ENCODE measurements at places on chromosomes 5 and 9.

- DNase-seq: peak; percentile 21
These were observed 67.0 kb upstream of the DPYSL3 start for GRCh38 chr5:147576646-147577535.

GRCh38 chr9:68781928-68782327 is 76.9 kb downstream of the PIP5K1B start:
- DNase-seq: no peak

- no peak for DNase-seq
These were observed 16.9 kb downstream of the TMEM174 start for GRCh38 chr5:73189871-73190376.

GRCh38 chr5:61405511-61406295 is 73.6 kb downstream of the ZSWIM6 start:
- DNase-seq: no peak

DNA sequence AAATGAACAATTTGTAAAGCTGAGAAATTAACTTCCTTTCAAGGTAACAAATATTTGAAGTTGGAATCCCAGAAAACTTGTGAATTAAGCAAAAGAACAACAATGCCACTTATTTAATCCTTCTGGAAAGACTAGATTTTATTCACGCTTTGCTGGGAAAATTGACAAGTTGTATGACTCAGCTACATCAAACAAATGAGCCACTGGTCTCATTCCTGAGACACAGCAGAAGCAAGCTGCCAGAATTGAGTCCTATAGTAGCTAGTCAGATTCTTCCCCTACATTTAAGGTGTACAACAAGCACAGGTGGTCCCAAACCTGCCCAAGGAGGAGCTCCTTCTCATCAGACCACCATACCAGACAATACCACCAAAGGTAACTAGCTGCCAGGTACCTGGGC is 280.7 kb downstream of the SPOCK1 start:
- no peak for DNase-seq

GRCh38 chr9:81686614-81687520 is 2.5 kb downstream of the TLE1 start:
- no peak for DNase-seq

DNA sequence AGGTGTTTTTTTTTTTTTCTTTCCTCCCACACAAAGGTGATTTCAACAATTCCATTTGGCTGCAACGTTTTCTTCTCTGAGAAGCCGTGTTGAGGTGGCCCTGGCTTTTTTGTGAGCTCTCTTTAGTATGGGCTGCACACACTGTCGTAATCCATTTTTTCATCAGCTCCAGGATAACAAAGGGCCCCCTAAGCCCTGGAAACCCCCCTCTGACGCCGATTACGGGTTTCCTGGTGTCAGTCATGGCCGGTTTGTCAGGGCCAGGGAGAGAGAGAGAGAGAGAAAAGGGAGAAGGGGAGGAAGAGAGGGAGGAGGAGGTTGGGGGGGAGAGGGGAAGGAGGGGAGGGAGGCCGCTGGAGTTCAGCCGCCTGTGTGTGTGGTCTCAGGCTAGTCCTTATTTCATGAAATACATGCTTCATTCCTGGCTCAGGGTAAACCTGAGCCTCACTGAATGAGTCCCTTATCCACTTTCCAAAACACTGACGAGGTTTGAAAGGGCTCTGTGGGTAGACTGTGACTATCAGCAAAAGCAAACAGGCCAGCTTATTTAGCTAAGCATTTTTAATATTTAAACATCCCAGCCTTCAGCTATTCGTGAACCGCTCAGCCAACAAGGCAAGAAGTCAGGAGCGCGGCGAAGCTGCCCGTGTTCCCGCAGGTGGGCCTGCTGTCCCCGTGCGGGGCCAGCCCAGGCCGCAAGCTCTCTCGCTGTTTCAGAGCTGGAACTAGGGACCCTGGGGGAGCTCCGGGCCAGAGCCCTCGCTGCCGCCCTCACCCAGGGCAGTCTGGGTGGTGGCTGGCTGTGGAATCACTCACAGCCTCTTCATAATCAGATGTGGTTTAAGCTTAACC is 172.8 kb downstream of the ERCC6L2 start:
- DNase-seq: no peak

DNA sequence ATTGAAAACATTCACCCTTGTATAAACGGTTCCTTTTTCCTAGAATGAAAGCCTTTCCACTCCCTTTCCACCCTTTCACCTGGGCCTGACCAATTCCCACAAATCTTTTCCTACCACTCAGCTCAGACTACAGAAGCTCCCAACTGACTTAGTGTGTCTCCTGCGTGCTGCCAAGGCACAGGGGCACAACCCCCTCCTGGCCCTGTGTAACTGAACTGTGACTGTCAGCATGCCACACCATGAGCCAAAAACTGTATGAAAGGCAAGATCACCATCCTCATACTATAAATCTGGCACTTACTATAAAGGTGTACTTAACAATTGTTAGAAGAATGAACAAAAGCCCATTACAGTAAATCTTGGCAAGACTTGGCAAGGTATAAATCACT is 11.5 kb downstream of the NOL8 start:
- DNase-seq: no peak

- DNase-seq: no peak
These were observed 29.3 kb downstream of the ASS1 start for GRCh38 chr9:130474106-130474505.

GRCh38 chr5:143713047-143714003 is 98.6 kb upstream of the HMHB1 start:
- DNase-seq: no peak

- DNase-seq: no peak
These were observed 66.2 kb downstream of the SMC5 start for GRCh38 chr9:70324963-70325362.
